Transverse colon (tissue), 4 donors: ENCODE measurements at places on chromosomes 6 and 20. TPM values are rescaled to one million over a fixed set of nuclear protein-coding genes. Genes with fewer than 3 reads are reported as not detected.

The RXRB gene
- 31.5 TPM for total RNA-seq

The HNF4A gene
- total RNA-seq = 173 TPM

The RFX6 gene
- total RNA-seq = 1.1 TPM

The TREML2 gene
- total RNA-seq = not detected

The SLC26A8 gene
- total RNA-seq = not detected

The AKAP7 gene
- 4.9 TPM for total RNA-seq

The DZANK1 gene
- 3.8 TPM for total RNA-seq

The SYCP2 gene
- total RNA-seq = not detected

The ROS1 gene
- 0.80 TPM for total RNA-seq

The ULBP2 gene
- total RNA-seq = not detected

The HLA-DOA gene
- total RNA-seq = 7.9 TPM

The HMGCLL1 gene
- 0.64 TPM for total RNA-seq

The TFAP2A gene
- not detected for total RNA-seq

The C6orf52 gene
- total RNA-seq = not detected

The MOXD1 gene
- not detected for total RNA-seq

GRCh38 chr6:71900642-71901041 is 14.3 kb downstream of the RIMS1 start:
- DNase-seq = no peak

- peak; percentile 69 for DNase-seq
Measured at GRCh38 chr20:31587545-31588389, 17.3 kb upstream of the ID1 start.

DNA sequence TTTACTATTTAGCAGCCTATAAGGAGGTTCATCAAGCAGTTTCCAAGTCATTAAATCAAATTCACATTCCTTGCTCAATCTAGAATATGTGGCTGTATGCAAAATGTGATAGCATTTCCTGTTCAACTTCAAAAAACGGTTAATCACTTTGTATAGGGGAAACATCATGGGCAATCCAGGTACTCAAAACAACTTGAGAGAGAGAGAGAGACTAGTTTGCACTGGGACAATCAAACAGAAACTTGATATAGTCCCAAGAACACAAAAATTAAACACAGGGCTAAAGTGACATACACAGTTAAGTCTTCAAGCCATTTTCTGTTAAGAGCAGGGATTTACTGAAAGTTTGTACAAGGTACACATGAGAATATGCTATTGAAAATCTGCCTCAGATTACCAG is 7.4 kb downstream of the CPNE1 start:
- DNase-seq = no peak

GRCh38 chr6:3749067-3749841 is 2.3 kb downstream of the PXDC1 start:
- peak; percentile 76 for DNase-seq

DNA sequence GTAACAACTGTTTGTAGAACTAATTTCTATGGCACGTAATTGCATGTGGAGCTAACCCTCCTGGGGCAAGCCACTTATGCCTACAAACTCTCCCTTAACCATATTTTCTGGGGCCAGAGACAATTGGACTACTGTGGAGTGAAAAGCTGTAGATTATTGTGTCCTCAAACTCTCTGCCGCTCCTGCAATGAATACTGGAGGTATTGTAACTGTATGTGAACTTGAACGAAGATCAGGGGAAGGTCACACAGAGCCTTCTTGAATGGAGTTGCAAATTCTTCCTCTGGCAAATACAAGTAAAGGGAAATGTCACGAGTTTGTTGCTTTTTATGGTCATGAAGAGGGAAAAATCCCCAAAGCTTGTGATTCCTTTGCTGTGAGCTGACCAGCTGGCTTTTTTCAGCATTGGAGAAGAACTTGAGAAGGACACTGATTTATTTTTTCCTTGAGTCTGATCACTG is 18.2 kb downstream of the AKAP12 start:
- no peak for DNase-seq

GRCh38 chr6:1580109-1580508 is 29.6 kb upstream of the FOXC1 start:
- no peak for DNase-seq

GRCh38 chr6:30862156-30862875 is 22.0 kb upstream of the DDR1 start:
- no peak for DNase-seq

GRCh38 chr20:5033566-5033965 is 32.3 kb upstream of the SLC23A2 start:
- no peak for DNase-seq

DNA sequence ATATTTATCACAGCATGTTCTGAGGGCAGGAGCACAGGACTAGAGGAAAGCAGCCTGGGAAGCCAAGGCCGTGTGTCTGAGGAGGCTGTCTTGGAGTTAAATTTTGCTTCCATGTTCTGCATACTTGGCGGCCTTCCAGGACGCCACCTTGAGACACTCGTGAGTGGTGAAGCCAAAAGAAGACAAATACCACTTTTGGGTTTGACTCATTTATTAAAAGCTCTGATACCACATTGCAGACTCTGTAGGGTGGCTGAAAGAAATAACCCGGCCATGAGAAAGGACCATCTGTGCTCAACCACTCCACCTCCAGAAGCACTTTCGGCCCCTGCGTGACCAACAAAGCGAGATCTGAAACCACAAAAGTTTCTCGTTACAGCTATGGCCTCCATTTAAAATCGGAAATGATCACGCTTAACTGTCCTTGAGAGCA is 120.0 kb downstream of the TMEM242 start:
- DNase-seq = no peak

GRCh38 chr20:42576167-42576566 is 613.5 kb downstream of the PTPRT start:
- DNase-seq = no peak

- DNase-seq = peak; percentile 13
Measured at GRCh38 chr6:41255638-41256246, 27.6 kb downstream of the TREML4 start.

GRCh38 chr6:75273009-75273408 is 11.6 kb downstream of the TMEM30A start:
- DNase-seq = no peak

DNA sequence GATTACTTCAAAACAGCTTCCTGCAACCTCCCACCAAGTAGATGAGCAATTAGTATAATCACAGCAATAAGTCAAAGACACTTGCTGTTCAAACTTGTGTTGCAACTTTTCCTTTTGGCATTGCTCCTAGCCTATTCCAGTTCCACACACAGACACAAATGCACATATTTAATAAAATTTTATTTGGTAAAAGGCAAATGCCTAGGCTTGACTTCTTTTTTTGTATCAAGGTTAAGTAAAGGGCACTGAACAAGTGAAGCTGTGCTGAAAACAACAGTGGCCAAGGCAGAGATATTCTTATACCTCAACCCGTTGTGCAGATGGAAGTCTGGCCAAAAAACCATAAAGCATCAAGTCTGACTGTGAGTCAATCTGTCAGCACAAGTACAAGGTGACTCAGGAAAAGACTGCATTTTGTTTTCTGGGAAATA is 708.4 kb upstream of the CITED2 start:
- no peak for DNase-seq

- no peak for DNase-seq
Measured at GRCh38 chr6:169839898-169840631, 88.6 kb downstream of the ERMARD start.

DNA sequence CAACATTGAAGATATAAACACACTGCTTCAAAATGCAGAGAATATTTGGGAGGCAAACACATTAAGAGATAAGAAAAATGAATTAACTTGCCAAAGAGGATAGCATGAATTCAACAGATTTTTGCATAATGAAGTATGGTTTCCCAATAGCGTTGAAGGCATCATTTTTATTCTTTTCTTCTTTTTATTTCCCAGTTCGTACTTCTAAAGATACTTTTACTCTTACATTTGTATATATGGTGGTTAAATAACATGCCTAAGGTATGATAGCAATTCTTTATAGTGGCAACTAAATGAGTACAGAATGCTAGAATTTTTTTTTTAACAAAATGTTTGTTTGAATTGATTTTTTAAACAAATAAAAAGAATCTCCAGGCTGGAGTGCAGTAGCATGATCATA is 473.4 kb upstream of the MARCKS start:
- no peak for DNase-seq
